ENCODE measurements at places on chromosomes 11 and 22.
A peak's percentile ranks its signal among the peaks of the same experiment; 100 is the strongest.

- no peak for DNase-seq
Observed at GRCh38 chr11:108906329-108906728, 241.5 kb downstream of the DDX10 start.

DNA sequence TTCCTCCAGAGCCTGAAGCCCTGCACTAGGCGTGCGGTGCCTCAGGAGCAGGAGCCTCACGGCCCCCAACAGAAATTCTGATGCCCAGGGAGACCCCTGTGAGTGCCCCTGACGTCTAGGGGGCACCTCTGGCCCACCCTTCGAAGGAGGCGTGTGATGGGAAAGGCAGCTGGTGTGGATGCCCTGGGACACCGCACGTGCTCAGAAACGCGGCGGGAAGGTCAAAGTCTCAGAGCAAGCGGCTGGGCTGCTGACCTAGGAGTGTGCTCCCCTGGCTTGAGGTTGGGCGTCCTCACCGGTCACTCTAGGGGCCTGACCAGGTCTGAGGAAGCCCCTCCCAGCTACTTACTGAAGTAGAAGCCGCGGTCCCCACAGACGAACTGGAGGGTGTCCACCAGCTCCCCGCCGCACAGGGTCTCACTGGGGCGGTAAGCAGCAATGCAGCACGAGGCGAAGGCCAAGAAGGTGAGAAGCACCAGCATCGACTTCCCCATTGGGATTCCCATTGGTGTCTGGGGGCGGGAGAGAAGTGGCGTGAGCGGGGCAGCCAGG is 4.1 kb downstream of the IGF2 start:
- DNase-seq: no peak

DNA sequence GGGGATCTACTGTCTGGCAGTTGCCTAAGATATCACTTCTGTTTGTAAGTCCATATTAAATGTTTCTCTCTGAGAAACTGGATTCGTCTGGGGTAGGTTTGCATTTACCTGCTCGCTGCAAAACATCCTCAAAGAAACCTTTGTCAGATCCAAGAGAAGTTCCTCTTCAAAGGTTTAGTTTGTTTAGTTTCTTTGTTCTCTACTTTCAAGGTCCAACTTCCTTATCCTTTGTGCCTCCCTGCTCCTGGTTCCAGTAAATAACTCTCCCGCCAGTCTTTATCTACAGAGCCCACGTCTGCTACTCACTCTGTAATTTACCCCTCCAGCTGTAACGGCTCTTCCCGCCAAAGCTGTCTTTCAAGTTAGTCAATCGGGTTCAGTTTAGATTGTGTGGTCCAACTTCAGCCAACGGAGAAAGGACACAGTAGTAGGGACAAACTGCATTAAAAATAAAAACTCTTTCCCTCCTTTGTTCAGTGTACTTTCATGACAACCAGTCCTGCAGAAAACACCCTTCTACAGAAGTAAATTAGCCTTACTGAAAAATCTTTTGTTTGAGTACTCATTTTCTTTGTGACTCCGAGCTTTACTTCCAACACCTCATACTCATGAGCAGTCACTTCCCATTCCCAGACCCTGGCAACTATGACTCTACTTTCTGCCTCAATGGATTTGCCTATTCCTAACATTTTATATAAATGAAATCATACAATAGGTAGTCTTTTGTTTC is 41.0 kb downstream of the TMPRSS5 start:
- peak; percentile 18 for DNase-seq

DNA sequence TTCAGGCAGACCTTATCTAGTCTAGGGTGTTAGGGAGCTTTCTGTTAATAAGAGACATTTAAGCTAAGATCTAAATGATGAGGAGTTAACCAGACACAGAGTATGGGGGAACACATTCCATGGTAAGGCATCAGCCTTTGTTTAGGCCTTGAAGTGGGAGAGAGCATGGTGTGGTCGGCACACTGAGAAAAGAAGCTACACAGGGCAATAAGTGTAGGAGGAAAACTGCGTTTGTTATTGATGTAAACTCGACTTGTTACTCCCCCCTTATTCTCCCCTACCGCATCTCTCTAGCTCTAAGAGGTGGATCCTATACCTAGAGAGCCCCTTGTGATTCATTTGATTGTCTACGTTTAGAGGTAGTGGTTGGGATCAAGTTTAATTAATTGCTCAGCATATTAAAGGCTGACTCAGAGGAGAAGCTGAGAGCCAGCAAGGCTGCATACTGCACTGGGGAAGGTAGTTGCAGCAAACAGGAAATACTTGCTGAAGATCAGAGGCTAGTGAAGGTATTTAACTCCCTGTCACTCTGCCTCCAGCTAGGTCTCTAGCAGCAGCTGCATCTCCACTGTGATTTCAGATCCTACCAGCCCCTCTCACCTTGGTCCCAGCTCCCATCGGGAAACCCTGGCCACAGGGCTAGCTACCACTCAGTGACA is 86.8 kb upstream of the TEAD1 start:
- DNase-seq: peak; percentile 25

- DNase-seq: no peak
Observed at GRCh38 chr22:49004484-49005399, 822.9 kb downstream of the BRD1 start.

Data from NCI-H2227 treated with DMSO at 0.1 percent for 48 hours (cell line).